Islet precursor cell (in vitro differentiated cells): ENCODE measurements at places on chromosomes 3 and 15.
A peak's percentile ranks its signal among the peaks of the same experiment; 100 is the strongest.

GRCh38 chr15:54772663-54773062, 424.1 kb downstream of the RSL24D1 start:
- DNase-seq, result no peak

DNA sequence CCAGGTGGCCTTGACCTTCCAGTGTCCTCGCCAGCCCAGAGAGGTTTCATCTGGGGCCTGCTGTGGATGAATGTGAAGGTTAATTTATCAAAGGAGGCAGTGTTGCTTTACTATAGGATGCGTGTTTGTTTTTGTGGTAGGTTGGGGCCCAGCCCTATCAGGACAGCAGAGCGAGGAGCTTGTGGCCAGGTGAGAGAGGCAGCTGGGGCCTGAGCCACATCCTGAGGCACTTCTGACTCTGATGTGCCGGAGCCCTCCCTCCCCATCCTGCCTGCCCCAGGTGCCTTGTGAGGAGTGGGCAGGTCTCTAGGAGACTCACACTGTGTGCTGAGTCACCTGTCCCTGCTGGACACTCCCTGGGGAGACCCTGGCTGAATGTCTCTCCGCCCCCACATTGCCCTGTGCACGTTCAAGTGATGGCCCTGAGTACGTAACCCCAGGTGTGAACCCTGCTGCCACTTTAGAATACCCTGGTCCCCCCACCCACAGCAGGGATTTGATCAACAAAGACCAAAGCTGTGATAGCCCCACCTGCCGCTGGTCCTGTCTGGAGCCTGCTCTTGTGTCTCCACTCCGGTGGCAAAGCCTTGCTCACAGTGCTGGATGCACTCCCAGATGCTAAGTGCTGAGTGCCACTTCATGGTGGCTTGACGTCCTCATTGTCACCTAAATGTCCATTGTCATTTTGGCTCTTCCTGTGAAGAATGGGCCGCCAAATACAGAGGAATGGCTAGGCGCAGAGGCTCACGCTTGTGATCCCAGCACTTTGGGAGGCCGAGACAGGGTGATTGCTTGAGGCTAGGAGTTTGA, 16.0 kb downstream of the FBLN2 start:
- no peak for DNase-seq

GRCh38 chr3:115401851-115402501, 221.3 kb upstream of the GAP43 start:
- no peak for DNase-seq

DNA sequence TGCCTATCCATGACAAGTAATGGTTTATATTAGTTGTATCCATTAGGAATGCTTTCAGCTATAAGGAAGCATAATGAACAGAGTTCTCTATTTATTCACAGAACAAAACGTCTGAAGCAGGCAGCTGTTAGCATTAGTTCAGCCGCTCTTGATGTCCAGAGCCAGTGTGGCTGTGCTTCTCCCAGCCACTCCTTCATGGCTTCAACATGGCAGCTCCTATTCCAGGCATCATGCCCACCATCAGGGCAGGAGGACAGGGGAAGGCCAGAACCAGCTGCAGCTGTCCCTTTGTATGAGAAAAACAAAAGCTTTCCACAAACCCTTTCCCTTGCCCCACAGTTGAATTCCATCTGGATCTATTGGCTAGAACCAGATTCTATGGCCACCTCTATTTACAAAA, 12.9 kb upstream of the SNRK start:
- DNase-seq, result no peak

DNA sequence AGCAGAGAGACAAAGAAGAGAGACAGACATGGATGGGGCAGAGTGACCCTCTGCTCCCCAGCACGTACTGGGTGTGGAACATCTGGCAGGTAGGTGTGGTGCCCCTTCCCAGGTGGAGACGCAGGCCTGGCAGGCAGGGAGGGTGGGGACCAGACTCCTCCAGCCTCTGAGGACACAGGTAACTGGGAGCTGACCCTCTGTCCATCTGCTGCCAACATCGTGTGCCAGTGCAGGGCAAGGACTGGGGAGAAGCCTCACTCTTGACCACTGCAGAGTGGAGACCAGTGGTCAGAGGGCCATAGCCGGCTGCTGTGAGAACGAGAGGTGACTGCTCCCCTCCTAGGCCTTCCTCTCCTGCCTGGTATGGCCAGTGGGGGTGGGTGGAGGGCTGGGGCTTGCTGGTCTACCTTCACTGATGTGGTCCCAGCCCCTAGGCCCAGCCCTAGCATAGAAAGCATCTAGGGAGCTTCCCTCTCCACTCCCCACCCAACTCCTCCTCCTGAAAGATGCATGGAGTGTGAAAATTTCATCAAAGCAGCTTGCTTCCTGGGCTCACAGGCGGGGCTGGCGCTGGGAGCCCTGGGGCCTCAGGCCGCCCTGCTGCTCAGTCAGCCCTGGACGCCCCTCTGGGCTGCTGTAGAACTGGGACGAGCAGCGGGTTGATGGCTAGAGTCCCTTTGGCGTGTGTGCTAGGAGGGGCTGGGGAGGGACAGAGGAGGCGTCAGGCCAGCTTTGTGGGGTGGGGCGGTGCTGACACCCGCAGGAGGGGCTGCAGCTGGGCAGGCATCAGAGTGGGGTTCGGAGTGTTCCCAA, 90.3 kb downstream of the PLXNA1 start:
- DNase-seq, result peak; percentile 48

DNA sequence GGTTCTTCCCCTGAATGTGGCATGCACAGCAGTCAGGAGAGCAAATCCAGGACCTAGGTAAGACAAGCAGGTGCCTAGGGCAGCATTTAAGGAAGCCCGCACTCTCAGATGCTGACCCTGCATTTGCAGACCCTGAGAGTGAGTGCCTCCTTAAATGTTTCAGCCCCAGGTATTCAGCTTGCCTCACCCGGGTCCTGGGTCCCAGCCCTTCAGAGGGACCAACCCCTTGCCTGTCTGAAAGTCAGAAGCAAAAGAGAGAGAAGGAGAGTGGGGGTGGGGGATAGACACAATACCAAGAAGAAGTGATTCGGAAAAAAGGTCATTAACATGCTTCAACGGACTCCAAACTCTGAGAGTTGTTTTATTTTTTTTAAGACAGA, 75.0 kb downstream of the MEGF11 start:
- no peak for DNase-seq

GRCh38 chr3:156471431-156471830, 83.5 kb downstream of the SSR3 start:
- peak; percentile 72 for DNase-seq

DNA sequence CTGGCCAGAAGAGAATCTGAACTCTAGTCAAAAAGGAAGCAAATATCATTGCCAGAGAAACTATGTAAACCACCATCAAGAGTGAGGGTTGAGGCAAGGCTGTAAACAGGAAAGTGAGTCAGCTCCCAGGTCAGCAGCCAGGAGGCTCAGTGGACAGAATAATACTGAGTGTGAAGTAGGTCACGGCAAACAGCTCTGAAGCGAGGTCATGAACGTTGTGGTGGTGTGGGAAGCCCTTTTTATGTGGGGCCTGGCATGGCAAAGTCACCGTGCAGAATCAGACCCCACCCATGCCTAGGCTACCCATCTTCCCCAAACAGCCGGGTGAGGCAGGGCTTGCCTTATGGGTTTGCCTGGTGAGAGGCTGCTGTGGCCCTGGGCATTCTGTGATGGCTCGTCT, 43.9 kb downstream of the THBS1 start:
- DNase-seq, result peak; percentile 75

DNA sequence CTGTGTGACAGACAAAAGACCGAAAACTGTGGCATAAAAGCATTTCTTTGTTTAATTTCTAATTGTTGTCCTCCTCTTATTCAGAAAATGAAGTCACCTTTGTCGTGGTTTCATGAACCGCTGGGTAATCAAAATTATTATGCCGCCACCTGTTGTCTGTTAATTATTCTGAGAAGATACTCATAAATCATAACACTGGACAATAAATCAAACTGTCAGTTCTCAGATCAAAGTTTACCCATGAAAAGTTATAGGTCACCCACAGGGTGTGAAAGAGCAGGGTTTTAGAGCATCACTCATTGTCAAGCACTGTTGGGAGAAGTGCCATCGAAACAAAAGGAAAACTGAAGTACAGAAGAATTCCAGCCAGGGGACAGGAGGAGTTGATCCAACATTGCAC, 474.3 kb downstream of the NR2F2 start:
- DNase-seq, result no peak

GRCh38 chr15:74427607-74428441, 5.9 kb downstream of the SEMA7A start:
- DNase-seq, result no peak

DNA sequence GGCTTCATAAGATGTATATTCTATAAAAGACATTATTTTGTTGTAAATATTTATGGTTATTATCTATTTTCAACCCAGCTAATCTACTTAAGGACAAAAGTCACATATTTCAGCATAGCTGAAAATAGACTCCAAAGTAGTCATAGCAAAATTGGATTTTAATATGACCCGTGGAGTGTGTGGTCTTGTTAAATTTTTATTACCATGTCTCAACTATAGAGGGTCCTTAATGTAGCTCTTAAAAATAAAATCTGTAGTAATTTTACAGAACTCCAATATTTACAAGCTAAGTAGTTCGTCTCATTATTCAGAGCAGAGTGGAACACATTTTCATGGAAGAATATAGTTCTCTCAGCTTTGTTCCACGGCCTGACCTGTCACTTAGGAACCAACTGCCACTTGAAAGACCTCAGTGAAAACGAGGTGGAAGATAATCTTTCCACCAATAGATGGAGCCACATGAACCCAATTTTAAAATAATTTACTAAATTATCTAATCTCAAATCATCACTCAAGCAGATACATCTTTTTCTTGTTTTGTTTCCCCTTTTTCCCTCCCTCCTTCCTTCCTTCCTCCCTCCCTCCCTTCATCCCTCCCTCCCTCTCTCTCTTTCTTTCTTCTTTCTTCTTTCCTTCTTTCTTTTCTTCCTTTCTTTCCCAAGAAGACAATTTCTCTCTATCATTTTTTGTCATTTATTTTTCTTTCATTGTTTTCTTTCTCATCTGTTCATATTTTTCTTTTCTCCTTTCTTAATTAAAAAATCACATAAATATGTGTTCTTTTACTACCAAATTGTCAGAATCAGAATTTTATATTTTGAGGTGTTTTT, 97.2 kb downstream of the CLDN1 start:
- DNase-seq, result no peak

- peak; percentile 56 for DNase-seq
These were observed 47.5 kb upstream of the SELENOK start for GRCh38 chr3:53939086-53939582.

- DNase-seq, result peak; percentile 83
These were observed 228.4 kb downstream of the ITPR1 start for GRCh38 chr3:4721511-4721911.

- no peak for DNase-seq
These were observed 1.6 kb downstream of the EIF4E3 start for GRCh38 chr3:71723452-71724170.

DNA sequence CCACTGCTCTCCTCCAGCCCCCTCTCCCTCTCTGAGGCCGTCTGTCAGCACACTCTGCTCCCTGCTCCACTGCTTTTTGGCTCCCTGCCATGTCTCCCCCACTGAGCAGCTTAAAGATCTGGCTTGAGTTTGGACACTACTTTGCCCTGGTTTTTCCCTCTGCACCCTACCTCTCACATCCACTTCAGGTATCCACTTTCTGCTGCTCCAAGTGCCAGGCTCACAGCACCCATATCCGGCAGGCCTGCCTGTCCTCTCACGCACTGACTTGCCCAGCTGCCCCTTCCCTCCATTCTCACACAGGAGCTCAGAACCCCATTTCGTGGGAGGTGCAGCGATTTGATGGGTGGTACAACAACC, 3.7 kb downstream of the DUOX1 start:
- no peak for DNase-seq

DNA sequence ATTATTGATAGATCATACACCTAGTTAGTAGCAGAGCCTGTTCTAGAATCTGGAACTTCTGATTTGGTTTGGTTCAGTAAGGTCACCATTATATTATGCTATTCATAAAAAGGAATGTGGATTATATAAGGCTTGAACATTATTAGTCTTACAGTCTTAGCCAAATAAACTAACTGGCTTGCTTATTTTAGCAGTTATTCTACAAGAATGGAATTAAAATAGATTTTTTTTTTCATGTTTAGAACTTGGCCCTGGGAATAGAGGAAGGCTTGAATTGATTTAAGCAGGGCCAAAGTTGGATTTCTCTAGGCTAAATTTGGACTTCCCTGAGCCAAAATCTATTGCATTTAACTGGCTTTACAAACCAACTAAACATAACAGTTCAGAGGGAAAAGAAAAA, 24.4 kb downstream of the DTWD1 start:
- DNase-seq, result no peak

- DNase-seq, result peak; percentile 17
These were observed 25.8 kb upstream of the PLA2G4E start for GRCh38 chr15:42046597-42046996.

GRCh38 chr3:107441617-107442016, 64.4 kb downstream of the CCDC54 start:
- DNase-seq, result no peak

DNA sequence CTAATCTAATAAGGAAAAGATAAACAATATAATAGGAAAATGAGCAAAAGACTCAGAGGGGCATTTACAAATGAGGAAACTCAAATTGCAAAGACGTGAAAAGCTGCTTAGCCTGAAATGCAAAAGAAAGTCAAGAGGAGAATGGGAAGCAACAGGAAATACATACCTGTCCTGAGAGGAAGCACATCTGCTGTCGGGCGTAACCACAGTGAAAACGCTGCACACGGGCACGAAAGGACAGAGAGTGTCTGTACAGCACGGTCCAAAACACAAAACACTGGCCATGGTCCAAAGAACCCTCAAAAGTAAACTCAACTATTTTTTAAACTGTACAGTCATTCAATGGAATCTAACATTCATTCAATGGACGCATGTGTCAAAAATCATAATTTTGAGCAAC, 100.6 kb downstream of the CHSY1 start:
- no peak for DNase-seq

GRCh38 chr15:63818191-63818590, 15.6 kb downstream of the HERC1 start:
- no peak for DNase-seq

DNA sequence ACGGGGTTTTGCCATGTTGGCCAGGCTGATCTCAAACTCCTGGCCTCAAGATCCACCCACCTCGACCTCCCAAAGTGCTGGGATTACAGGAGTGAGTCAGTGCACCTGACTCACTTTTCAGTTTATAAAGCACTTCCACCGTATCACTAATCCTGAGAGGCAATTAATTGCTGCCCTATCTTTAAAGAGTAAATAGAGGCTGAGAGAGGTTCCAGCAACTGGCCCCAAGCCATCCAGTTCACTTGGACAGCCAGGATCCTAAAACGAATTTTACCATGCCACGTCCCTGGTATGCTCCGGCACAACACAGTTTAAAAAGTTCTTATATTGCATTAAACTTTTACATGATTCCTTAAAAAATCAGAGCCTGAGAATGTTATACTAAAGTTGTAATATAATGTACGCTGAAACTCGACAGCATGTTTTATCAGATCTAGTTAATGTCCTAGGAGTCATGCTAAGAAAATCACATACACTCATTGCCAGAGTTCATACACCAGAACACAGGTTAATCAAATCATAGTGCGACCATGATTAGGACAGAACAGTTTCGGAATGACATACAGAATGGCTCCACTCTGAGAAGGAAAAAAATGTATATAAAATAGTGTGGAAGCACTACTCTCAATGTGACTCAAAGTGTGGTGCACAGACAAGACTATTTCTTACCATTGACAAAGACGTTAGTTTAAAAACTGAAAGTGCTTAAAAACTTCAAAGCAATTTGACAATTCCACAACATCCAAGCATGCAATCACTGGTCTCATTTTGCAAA, 125.4 kb downstream of the ULK4 start:
- no peak for DNase-seq

- DNase-seq, result no peak
These were observed 73.3 kb upstream of the UBE2E2 start for GRCh38 chr3:23129817-23130216.
